Brain pericyte (primary cell): ENCODE measurements at places on chromosomes 12 and 14.

DNA sequence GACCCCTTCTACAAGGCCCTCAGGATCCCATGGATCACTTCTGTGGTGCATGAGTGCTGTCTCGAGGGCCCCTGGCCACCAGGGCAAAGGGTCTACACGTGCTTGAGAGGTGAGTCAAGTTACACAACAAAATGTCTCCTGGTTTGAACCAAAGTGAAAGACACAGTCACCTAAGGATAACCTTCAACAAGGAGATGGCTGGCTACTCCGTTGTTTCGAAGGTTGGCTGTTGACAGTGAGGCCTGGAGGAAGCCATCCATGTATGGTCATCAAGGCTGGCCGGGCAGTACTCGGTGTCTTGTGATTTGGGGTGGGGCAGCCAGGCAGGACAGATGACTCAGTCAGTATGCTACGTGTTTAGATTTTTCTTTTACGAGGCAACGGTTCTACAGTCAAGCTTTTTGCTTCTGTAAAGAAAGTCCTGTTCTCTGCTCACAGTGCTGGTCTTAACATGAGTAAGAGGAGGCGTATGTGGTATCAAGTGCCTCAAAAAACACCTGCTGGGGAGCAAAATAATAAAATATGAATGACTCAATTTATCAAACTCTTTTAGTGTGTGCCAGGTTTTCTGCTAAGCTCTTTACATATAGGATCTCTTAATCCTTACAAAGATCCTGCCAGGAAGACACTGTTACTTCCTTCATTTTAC is 18.0 kb upstream of the NT5DC3 start:
- DNase-seq = peak; percentile 44

- DNase-seq = no peak
Measured at GRCh38 chr12:96221391-96221790, 27.2 kb downstream of the ELK3 start.

DNA sequence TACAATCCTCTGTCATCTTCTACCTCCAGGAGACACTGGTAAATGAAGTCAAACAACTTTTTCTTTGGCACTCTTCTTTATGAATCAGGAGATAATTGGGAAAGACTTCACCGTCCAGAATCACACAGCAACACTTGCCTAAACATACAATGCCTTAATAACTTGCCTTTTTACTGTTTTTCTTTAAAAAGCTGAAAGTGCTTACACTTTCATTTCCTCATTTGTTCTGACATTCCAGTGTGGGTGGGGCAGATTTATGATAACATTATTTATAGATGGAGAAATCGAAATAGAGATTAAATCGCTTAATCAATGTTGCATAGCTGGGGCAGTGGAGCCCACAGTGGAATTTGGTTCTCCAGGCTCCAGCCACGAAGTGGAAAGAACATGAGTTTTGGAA is 2.8 kb upstream of the FRS2 start:
- no peak for DNase-seq

GRCh38 chr14:44453433-44454171 is 53.5 kb downstream of the FSCB start:
- no peak for DNase-seq

- DNase-seq = no peak
Measured at GRCh38 chr14:76309572-76310162, 66.3 kb upstream of the ESRRB start.

GRCh38 chr12:57191410-57191809 is 25.2 kb upstream of the NXPH4 start:
- DNase-seq = no peak

- no peak for DNase-seq
Measured at GRCh38 chr12:41663598-41664265, 475.6 kb downstream of the PDZRN4 start.

DNA sequence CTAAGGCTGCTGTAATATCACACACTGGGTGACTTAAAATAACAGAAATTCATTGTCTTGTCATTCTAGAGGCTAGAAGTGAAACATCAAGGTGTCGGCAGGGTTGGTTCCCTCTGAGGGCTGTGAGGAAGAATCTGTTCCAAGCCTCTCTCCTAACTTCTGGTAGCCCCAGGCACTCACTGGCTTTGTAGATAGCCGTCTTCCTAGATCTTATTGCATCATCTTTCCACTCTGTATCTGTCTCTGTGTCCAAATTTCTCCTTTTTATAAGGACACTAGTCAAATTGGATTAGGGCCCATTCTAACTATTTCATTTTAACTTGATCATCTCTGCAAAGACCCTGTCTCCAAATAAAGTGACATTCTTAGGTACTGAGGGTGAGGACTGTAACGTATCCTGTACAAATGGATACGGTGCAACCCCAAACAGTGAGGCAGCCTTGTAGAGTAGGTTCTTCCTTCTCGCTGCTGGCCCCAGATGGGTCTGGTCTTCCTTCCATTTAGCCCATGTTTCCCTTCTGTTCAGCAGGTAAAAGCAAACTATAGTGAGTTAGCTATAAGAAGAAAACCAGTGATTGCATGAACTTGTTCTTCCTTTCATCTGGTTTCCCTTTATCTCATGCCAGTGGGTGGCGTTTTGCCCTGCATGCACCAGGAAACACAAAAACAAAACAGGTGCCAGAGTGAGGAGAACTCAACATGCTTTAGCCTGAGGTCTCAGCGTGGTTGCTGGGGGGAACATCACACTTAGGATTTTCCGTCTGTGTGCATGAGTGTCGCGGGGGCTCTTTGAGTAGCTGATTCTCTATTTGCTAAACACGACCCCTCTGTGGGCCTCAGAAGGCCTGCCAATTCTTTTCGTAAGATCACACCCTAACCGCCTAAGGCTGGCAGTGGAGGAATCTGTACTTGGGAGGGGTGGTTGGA is 19.5 kb downstream of the TTC9 start:
- no peak for DNase-seq

DNA sequence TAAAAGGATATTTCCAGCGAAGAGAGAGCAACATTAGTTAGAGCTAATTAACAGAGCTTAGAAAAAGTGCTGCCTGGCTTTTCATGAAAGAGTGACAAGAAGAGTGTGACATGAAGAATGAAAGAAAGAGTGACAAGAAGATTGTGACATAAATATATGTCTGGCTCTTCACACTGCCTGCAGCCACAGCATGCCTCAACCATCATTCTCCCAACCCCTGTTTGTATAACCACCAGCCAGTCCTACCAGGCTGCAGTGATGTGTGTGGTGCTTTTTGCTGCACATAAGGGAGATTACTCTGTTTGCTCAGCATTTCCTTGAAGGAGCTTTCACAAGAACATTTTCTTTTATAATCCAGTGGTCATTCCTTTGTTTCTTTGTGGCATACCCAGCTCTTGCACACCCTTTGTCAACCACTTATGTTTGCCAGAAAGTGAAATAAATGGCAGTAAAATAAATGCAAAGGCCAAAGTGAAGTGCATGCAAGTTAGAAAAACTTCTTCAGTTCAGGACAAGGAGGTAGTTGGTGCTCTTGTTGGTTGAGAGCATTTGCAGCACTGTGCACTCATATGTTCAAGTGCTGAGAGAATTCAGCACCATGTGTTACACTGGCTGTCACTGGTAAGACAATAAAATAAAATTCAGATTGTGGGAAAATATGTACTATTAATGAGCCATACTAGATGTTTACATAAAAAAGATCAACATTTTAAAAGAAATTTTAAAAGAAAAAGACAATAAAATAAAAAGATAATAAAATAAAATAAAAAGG is 50.6 kb downstream of the KIF21A start:
- no peak for DNase-seq

GRCh38 chr12:93244514-93245077 is 133.1 kb upstream of the NUDT4 start:
- DNase-seq = no peak

- no peak for DNase-seq
Measured at GRCh38 chr12:53219956-53220693, 11.9 kb downstream of the RARG start.

GRCh38 chr14:43793579-43793978 is 713.5 kb downstream of the FSCB start:
- no peak for DNase-seq

DNA sequence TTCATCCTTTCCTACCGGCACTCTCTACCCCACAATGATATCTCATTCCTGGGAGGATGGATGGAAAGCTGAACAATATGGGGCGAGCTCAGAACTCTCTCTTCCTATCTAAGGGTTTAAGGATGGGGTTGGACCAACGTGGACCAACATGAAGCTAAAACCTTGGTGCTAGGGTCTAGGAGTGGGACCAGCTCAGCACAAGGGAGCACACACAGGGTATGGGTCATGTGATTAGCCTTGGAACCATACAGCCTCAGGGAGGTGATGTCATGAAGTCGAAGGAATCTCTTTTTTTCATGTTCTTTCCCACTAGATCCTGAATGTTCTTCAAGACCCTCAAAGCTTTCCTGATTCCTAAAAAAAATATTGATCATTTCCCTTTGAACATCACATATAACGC is 3.3 kb downstream of the GUCY2C start:
- no peak for DNase-seq

GRCh38 chr14:94157197-94157596 is 16.9 kb upstream of the PPP4R4 start:
- no peak for DNase-seq

- DNase-seq = no peak
Measured at GRCh38 chr14:70651522-70651921, 9.8 kb downstream of the TTC9 start.

GRCh38 chr14:105472486-105472991 is 2.1 kb upstream of the CRIP2 start:
- DNase-seq = no peak

GRCh38 chr12:98828802-98829600 is 183.9 kb downstream of the APAF1 start:
- DNase-seq = no peak

GRCh38 chr14:52907949-52908348 is 42.9 kb downstream of the FERMT2 start:
- DNase-seq = no peak

- no peak for DNase-seq
Measured at GRCh38 chr14:91315844-91316267, 71.4 kb upstream of the GPR68 start.

- DNase-seq = no peak
Measured at GRCh38 chr14:78509516-78509915, 339.3 kb downstream of the NRXN3 start.

GRCh38 chr12:57521525-57522010 is 1.1 kb upstream of the MBD6 start:
- no peak for DNase-seq

- DNase-seq = no peak
Measured at GRCh38 chr14:91893669-91894068, 26.3 kb upstream of the TC2N start.

DNA sequence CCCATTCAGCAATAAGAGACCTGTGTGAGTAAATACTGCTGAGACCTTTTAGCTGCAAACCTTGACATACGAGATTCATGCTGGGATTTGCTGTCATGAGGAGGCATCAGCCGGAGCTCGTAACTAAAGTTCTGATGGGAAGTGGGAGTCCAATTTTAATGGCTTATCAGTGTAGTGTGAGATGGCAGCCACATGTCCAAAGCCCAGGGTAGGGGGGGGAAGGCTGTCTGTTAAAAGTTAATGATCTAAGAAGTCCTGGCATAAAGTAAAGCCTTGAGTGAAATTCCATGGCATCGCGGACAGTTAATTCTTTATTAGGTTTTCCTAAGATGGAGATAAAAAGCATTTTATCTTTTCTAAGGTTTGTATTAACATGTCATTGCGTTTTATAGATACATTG is 240.0 kb downstream of the AACS start:
- DNase-seq = no peak

GRCh38 chr12:116662612-116663144 is 75.2 kb downstream of the SPRING1 start:
- DNase-seq = peak; percentile 44

GRCh38 chr12:44369998-44370397 is 506.1 kb downstream of the NELL2 start:
- no peak for DNase-seq

DNA sequence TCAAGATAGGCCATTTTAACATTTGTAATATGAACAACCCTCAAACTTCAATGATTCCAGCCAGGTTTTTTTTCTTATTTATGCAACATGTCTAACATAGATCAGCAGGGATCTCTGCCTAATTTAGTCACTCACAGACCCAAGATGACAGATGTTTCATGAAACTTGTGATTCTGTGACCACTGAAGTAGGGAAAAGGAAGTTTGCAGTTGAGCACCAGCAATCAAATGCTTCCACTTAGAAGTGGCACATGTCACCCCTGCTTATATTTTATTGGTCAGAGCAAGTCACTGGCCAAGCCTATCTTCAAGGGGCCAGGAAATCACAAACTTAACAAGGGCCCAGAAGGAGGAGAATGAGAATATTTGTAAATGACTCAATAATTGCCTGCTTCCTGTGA is 150.6 kb downstream of the BCAT1 start:
- no peak for DNase-seq

GRCh38 chr14:84591827-84592445 is 938.0 kb upstream of the FLRT2 start:
- DNase-seq = peak; percentile 7

DNA sequence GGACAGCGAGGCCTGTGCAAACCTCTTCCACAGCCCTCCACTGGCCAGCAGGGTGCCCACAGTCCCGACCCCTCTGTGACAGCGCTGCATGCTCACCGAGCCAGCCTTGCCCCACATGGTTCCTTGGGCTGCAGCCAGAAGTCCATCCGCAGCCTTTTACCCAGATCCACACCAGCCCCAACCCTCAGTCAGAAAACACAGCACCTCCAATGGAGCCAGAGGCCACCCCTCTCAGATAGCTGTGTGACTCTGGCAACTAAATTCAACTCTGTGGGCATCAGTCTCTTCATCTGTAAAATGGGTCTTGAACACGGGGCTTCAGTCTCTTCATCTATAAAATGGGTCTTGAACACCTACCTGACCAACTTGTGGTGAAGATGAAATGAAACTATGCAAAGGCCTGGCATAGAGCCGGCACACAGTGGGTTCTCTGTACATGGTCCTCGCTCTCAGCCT is 38.0 kb downstream of the NFKBIA start:
- DNase-seq = no peak

DNA sequence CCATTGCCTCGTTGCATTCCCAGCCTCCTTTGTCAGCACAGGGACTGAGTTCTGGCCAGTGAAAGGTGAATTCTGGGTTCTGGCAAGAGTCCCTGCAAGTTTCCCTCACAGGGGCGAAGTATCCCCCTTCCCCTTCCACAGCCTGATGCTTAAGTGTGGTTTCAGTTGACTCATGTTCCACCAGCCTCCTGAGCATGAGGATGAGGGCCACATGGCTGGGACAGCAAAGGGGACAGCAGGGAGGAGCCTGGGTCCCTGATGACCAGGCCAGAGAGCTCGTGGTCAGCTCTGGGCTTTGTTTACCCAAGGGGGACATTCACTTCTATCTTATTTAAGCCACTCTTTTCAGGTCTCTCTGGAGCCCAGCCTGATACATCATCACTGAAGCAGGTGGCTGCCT is 36.5 kb downstream of the CACNA2D4 start:
- no peak for DNase-seq
